ENCODE measurements at places on chromosomes 16 and 17.

DNA sequence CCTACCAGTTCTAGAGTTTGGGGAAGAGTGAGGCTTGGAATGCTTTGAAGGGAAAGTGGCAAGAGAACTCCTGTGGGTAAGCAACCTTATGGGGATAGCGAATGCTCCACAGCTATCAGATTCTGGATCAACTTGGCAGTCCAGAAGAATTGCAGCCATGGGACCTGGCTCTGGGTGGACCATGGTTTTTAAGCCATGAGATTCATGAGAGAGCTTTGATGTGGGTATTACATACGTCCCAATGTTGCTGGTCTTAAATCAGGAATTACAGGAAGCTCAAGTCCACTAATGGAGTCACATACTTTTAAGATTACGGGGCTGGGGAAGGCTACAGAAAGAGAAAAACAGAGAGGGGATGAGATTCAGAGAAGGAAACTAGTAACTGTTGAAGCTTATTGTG is 142.5 kb upstream of the ELAC2 start:
- DNase-seq = no peak

GRCh38 chr17:13996276-13996675 is 73.0 kb upstream of the COX10 start:
- no peak for DNase-seq

- DNase-seq = no peak
These were observed 127.9 kb downstream of the ENGASE start for GRCh38 chr17:79202480-79202879.

DNA sequence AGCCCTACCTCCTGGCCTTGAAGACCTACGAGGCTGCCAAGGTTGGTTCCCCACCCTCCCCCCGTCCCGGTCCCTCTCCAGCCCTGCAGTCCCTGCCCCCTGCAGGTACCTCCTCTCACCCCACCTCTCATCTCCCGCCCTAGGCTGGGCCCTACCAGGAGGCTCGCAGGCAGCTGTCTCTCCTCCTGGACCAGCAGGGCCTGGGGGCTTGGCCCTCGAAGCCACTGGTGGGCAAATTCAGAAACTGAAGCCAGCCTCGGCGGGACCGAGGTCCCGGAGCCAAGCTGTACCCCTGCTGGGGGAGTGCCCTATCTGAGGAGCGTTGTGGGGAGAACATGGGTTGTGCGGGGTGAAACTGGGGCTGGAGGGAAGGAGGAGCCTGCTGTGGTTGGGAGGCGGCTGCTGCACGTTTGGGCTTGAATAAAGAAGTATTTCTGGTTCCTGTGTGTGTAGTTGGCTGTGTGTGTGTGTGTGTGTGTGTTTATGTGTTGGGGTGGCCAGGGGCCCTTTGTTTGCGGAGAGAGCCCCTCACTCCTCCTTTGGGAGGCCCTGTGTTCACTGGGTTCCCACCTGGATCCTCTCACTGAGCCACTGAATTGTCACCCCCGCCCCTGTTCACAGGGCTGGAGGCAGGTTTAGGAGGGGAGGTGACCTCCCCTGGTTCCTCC is 5.9 kb downstream of the ADAD2 start:
- no peak for DNase-seq

DNA sequence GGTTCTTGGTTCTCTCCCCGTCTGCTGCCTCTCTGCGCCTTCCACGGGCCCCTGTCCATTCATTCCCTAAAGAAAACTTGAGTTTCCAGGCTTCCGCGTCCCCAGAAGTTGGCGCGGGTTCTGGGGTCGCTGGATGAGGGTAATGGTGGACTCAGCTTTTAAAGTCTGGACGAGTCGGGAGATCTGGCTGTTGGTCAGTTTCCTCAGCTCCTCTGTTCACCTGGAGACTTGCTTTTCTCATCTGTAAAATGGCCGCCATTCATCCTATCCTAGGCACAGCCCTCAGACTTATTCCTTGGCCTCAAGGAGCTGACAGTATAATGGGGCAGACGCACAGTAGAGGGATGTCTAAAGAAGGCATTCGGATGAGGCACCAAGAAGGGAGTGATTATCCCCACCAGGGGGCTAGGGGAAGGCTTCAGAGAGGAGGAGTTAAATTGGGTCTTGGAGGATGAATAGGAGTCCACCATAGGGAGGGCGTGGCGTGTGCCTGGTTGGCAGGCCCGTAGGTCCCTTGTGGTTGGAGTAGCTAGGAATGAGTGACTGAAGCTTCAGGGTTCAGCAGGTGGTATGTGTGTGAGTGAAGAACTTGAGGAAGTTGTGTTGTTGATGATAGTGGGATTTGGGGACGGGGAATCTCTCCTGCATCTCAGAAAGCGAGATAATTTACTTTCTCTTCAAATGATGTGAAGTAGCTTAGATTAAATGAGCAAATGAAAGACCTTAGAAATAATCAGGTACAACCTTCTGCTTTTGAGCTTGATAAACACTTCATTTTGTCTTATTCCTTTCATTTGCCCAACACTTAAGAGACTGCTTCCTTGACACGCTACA is 652 bp downstream of the VPS35L start:
- DNase-seq = peak; percentile 90

GRCh38 chr16:11816123-11816522 is 19.1 kb upstream of the ZC3H7A start:
- DNase-seq = no peak

GRCh38 chr16:58032710-58033293 is 7.2 kb downstream of the MMP15 start:
- DNase-seq = no peak

- DNase-seq = no peak
These were observed 189.7 kb upstream of the SDK2 start for GRCh38 chr17:73833775-73834488.

DNA sequence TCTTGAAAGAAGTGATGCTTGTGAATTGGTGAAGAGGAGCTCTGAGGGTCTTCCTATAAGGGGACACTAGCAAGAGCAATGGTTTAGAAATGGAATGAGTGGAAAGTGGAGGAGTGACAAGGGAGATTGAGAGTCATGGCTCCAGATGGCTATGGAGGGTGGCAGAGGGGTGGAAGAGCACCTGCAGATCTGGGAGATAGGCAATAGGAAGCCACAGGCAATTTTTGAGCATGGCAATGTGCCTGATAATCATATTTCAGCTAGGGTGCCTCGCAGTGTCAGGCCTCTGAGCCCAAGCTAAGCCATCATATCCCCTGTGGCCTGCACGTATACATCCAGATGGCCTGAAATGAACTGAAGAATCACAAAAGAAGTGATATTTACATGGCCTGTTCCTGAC is 21.5 kb downstream of the RGS9 start:
- no peak for DNase-seq

DNA sequence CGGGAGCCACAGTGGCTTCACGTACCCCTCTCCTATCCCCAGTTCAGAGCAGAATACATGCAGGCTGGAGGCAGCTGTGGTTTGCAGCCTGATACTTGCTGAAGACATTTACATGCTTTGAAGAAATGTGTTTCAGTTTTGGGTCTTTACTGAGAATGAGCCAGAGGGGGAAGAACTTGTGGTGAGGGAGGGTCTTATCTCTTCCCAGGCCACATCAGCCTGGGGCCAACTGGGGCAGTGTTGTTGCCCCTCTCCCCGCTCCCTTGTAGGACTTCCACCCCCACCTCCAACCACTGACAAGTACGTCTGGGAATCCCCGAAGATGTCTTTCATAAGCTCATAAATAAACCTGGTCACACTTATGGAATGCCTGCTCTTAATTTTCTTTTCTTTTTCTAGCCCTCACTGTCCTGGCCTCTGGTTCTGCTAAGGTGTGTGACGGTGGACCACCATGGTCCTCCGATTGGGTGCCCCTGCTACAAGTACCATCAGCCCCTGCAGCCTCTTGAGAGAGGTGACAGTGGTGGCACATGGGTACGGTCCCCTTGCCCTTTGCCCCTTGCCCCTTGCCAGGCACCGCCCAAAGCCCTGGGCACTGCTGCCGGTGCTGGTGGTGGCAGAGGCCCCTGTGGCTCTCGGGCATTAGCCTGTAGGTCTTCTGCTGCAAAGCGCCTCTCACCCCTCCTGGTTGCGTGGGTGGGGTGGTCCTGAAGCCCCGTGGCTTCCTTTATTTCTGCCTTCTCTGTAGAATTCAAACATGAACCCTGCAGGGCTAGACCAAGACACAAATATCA is 144.8 kb upstream of the RPH3AL start:
- DNase-seq = peak; percentile 43

- no peak for DNase-seq
These were observed 15.5 kb upstream of the NFATC3 start for GRCh38 chr16:68069511-68070248.

GRCh38 chr17:78356101-78356713 is 3.7 kb downstream of the SOCS3 start:
- DNase-seq = peak; percentile 96

- no peak for DNase-seq
These were observed 190.1 kb upstream of the TBX2 start for GRCh38 chr17:61209525-61209924.

DNA sequence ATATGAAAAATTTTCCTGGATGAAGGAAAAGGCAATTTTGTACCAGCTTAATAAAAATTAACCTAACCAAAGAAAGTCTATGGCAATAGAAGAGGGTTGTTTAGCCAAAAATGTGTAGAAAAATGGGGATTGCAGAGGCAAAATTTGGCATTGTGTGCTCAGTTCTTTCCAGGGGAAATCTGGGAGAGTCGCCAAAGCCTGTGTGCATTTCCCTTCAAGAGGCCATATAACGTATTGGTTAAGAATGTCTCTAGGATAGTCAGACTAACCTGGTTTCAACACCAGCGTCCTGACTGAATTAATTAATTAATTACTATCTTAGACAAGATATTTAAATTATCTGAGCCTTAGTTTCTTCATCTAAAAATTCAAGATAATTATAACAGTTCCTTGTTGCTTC is 44.8 kb upstream of the HLF start:
- DNase-seq = no peak

DNA sequence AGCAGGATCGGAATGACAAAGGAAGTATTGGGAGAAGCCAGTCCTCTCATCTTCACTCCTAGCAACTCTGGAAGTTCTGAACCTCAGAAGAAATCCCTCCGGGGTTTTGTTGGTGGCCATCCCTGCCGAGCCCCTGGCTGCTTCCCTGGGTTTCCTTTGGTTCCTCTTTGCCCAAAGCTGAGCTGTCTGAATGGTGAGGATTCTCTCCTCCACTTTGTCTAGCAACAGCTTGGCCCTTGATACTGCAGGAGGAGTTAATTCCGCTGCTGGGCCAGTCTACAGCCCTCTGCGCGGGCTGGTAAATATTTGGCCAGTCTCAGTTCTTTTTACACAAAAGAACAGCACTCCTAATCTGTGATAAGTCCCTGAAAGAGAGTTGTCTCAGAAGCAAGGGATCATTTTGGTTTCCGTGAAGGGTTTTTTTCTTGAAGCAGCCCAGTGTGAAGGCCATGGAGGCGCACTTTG is 170.9 kb downstream of the RAB11FIP4 start:
- no peak for DNase-seq

- no peak for DNase-seq
These were observed 761 bp upstream of the MATCAP1 start for GRCh38 chr16:67184453-67184994.

DNA sequence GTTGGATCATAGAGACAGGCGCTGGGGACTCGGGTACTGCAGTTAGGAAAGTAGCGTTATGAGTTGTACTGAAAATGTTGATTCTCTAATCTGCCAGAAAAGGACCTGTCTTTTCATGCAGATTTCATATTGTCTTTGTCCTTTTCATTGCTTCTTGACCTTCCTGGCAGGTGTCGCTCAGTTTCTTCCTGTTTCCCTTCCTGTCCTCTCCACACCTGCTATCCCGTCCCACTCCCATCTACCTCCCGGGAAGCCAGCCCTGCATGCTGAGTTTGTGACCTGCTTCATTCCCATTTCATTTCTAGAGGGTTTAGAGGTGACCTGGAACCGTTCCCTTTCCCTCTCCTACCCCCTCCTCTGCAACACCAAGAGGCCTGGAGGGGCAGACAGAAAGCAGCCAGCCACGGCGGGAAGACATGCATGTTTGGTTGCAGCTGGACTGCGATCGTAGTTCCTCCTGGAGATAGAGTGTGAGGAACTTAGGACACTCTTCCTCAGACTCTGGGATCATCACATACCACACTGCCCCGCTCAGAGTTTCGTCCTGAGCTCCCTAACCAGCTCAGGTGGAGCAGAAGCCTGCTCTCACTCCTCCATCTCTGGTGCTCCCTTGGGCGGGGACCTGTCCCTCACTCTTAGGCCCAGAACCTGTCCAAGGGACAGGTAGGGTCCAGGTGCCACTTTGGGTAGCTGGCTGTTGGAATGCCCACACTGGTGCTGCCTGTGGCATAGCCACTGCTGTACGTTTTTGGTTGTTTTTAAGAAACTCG is 23.9 kb upstream of the ARHGAP23 start:
- no peak for DNase-seq

GRCh38 chr16:78002915-78003538 is 19.3 kb upstream of the CLEC3A start:
- peak; percentile 87 for DNase-seq

DNA sequence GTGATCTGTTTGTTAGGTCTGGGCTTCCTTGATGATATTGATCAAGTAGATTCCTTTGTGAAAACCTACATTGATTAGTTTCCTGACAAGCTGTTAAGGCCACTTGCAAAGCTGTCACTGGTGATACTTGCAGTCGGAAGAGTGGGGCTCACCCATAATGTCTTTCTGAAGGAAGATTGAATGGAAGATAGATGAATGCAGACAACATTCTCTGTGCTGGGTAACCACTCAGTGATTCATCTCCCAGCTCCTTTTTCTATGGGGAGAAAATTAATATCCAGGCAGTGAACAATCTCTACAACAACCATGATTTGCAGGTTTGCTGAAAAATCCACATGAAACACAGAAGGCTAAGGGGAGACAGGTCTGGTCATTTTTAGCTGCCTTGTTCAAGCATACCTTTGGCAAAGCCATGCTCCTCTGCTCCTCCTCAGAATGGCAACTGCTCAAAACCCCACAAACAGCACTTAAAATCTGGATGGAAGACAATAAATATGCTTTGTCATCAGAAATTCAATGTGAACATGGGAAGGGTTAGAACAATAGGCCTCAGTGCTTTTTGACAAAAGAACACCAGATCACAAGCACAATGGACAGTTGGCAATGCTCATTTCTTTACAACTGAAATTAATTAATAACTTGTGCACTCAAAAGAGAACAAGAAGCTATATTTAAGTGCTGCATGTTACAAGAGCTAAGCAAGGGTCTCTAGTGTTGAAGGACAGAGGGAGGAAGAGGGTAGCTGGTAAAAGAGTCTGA is 495.4 kb downstream of the TOX3 start:
- no peak for DNase-seq

DNA sequence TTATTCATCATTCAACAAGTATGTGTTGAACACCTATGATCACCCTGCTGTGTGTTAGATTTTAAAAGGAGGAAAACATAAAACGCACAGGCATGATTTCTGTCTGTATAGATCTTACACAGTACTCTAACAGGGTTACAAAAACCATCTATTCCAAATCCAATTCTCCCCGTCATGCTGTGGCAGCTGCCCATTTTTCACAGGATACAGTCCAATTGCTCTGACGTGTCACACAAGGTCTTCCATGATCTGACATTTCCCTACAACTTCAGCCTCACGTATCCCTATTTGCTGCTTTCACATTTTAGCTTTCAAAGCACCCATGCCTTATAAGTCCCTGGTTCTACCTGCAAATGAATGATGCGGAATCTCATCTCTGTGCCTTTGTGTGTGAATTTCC is 67.0 kb upstream of the CNTNAP4 start:
- DNase-seq = no peak
